ENCODE measurements at places on chromosomes 3 and 15. TPM values are rescaled to one million over a fixed set of nuclear protein-coding genes. Genes with fewer than 3 reads are reported as not detected.

Gene DISP2
- 2.1 TPM for total RNA-seq

Gene TPRG1
- total RNA-seq: 12.7 TPM

Gene HTR3E
- not detected for total RNA-seq

Gene HRG
- total RNA-seq: not detected

Gene TF
- total RNA-seq: 40.6 TPM

Gene MORC1
- total RNA-seq: not detected

Gene NR1I2
- not detected for total RNA-seq

Gene OXTR
- 1.3 TPM for total RNA-seq

Gene FEZF2
- total RNA-seq: not detected

Gene HYKK
- total RNA-seq: 10.4 TPM

Gene PDZRN3
- total RNA-seq: 37.9 TPM

Gene CKMT1B
- not detected for total RNA-seq

DNA sequence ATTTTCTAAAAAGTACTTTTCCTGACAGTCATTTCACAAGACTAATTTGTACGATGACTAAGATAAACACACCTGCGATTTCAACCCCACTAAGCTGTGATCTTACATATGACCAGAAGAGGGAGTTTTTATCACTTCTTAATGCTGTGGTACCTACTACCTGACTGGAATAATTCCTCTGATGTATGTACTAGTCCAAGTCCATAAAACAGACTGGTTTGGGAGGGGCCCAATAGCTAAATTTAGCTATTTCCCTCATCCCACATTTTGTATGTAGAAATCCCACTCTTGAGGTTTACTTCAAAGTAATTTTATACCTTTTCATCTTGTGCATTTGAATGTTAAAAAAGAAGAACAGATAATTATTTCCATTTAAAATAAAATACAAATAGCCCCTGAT lies 49.7 kb upstream of the SCAANT1 start:
- no peak for DNase-seq

DNA sequence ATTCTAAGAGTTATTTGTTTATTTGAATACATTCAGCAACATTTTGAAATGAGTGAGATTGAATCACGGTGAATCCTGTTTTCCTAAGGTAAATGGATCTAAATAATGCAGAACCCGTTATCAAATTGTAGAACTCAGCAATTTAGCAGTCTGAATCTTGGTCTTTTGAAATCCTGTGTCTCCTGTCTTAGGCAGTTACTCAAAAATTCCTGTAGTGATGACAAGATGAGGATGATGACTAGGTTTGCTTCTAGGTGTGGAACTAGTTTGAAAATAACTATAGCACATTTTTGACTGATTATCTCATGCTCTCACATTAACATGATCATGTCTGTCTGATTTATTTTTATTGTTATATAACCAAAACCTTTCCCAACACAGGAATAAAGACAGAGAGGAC lies 115.0 kb downstream of the RAP2B start:
- DNase-seq: no peak

DNA sequence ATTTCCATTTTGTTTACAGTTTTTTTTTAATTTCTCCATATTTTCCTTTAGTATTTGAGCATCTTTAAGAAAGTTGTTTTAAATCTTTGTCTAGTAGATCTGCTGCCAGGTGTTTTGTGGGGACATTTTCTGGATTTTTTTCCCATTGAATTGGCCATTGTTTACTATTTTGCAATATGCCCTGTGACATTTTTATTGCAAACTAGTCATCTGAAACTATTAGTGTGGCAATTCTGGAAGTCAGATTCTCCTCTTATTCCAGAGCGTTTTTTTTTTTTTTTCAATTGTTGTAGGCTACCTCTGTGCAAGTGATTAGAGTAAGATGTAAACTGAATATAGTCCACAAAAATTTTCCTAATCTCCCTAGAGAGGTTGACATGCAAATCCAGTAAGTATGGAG lies 334.2 kb downstream of the PYDC2 start:
- no peak for DNase-seq

GRCh38 chr3:186514296-186515002 lies 29.7 kb downstream of the CRYGS start:
- DNase-seq: no peak

- DNase-seq: no peak
These were observed 201.9 kb upstream of the CHRM5 start for GRCh38 chr15:33766389-33766788.

DNA sequence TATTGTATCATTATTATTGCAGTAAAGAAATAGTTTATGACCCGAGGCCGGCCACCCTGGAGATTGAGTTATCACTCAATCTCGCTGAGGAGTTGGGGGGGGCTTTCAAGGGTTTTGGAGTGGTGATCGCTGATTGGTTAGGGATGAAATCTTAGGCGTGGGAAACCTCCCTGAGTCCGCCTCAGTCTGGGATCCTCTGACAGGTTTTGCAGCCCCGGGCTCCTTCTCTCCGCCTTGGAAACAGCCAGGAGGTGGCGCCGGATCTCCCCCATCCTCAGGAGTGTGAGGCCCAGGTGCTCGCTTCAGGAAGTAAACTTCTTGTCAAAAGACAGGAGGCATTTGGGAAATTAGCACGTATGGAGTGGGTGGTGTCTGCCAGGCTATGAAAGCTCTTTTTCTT lies 41.1 kb upstream of the SEC61A1 start:
- no peak for DNase-seq

DNA sequence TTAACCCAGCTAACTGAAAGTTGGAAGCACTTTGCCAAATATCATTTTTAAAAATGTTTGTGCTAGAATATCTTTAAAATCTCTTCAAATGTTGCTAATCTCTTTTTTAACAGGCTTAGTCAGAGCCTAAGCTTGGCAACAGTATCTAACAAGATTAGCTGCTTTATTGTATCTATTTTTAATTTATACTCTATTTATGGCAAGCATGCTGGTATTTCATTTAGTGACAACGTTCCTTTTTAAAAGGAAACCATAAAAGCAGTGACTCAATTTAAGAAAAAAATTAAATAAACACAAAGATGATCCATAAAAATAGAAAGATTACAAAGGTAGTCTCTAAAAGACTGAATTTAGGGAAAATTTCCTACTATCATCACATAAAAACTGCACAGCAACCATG lies 40.5 kb downstream of the SLC12A6 start:
- DNase-seq: no peak

- no peak for DNase-seq
These were observed 467.4 kb upstream of the DPPA4 start for GRCh38 chr3:109804697-109805096.

DNA sequence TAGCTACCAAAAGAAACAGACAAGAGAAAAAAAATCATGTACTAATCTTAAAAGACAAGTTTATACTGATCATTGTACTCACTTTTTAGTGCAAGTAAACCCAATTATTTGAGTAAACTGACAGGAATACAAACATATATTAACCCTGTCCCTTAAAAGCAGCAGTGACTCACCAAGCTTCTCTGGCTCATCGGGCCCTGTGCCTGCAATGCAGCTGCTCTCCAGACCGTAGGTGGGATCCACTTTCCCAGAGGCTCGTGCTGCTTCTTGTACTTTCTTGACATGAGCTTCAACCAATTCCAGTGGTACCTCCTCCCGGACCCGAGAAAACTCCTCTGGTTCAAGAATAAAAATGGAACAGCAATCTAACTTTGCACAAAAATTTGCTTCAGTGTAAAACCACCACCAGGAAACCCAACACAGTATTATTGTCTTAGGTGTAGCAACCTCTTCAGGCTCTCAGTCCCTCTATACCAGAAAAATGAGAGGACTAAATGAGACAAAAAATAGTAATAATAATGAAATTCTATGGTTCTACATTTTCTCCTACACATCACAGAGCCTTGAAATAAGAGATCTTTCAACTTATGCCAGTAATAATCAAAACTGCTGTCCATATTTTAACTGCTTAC lies 82.6 kb upstream of the CSPG5 start:
- DNase-seq: no peak

DNA sequence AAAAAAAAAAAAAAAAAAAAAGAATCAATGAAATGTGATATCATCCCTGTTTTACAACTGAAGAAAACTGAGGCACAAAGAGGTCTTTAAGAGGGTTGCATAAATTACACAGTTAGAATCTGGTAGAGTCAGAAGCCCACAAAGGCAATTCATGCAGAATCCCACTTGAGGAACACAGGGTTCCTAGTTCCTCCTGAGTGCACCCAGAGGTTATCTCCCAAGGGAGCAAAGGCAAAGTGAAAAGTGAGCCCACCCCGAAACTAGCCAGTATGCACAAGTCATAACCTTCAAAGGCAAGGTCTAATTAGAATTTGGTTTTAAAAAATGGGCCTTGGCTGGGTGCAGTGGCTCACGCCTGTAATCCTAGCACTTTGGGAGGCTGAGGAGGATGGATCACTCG lies 37.8 kb downstream of the AP3S2 start:
- DNase-seq: no peak

DNA sequence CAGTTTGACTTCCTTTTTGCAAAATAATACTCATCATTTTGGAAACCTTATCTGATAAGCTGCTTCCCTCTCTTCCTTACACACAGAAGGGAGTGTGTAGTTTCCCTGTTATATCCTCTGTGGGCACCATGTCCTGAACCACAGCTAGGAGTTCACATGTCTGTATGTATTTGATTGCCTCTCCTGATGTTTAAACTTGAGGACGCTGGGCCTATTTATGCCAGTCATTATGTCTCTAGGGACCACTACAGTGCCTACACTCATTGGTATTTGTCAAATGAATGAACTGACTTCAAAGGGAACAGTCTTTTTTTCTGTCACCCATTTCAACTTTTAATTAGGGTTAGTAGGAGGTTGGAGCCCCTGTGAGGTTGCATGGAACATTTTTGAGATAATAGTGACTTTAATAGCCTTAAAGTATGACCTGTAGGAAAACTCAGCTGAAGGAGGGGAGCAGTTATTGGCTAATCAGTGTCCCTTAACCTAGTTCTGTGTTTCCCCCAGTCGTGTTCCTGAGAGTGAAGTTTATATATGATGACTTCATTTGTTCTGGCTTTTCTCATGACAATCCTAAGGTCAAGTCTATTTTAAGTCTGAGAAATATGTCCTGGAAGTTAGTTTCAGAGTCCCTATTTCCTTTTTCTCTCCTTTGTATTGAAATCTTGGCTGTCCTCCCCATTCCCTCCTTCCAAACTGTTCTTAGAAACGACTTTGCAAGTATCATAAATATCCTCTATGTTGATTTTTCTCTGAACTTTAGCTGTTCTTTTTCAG lies 28.9 kb downstream of the PDE8A start:
- DNase-seq: no peak

- DNase-seq: no peak
These were observed 340.3 kb downstream of the NTRK3 start for GRCh38 chr15:87916208-87916607.

- DNase-seq: no peak
These were observed 34.7 kb upstream of the GCSAM start for GRCh38 chr3:112167758-112168157.

GRCh38 chr15:85741021-85741421 lies 53.7 kb downstream of the KLHL25 start:
- DNase-seq: no peak

DNA sequence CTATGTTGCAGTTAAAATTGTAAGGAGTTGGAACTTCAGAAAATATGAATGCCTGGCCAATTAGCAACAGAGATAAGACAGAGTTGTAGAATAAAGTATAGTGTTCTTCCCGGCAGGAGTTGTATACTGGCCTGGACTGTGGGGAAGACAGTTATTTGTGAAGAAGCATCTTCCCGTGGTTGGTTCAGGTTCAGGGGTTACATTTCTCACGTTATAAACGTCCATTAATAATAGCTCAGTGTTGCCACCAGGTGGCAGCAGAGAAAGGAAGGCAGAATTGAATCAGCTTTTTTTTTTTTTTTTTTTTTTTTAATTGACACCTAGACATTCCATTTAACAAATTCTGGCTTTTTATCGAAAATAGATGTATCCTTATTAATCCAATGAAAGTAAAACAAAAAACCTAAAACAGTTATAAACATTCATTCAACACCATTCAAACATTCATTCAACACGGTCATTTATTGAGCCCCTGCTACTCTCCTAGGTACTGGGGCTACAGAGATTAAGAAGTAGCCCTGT lies 66.4 kb upstream of the NR2E3 start:
- peak; percentile 80 for DNase-seq
